ENCODE measurements at places on chromosomes 6 and 20.

GRCh38 chr6:139903411-139904157, 529.1 kb upstream of the CITED2 start:
- no peak for DNase-seq

- DNase-seq = no peak
These were observed 15.3 kb downstream of the PCIF1 start for GRCh38 chr20:45949542-45950329.

DNA sequence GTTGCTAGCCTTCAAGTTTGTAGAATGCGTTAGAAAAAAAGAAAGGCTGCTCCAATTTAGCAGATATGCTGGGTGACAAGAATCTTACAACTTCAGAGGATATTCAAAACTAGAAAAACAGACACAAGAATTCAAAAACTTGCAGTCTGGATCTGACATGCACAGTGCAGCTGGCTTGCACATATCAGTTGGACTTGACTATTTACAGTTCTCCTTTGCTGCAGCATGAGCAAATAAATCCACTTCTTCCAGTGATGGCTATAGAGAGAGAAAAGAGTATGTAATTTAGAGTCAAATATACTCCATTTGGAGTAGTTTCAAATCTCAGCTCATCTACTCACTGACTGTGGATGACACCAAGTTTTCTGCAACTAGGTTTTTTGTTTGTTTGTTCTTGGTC, 247.0 kb downstream of the RIMS1 start:
- no peak for DNase-seq

GRCh38 chr6:103001724-103002123, 1608.2 kb downstream of the GRIK2 start:
- DNase-seq = no peak

DNA sequence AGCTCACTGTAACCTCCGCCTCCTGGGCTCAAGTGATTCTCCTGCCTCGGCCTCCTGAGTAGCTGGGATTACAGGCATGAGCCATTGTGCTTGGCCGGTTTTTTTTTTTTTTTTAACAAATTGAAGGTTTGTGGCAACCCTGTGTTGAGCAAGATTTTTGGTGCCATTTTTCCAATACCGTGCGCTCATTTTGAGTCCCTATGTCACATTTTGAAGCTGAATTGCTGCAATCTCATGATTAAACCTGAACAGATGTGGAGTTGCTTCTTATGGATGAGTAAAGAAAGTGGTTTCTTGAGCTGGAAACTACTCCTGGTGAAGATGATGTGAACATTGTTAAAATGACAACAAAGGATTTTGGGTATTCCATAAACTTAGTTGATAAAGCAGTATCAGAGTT, 16.6 kb downstream of the SASH1 start:
- DNase-seq = no peak

DNA sequence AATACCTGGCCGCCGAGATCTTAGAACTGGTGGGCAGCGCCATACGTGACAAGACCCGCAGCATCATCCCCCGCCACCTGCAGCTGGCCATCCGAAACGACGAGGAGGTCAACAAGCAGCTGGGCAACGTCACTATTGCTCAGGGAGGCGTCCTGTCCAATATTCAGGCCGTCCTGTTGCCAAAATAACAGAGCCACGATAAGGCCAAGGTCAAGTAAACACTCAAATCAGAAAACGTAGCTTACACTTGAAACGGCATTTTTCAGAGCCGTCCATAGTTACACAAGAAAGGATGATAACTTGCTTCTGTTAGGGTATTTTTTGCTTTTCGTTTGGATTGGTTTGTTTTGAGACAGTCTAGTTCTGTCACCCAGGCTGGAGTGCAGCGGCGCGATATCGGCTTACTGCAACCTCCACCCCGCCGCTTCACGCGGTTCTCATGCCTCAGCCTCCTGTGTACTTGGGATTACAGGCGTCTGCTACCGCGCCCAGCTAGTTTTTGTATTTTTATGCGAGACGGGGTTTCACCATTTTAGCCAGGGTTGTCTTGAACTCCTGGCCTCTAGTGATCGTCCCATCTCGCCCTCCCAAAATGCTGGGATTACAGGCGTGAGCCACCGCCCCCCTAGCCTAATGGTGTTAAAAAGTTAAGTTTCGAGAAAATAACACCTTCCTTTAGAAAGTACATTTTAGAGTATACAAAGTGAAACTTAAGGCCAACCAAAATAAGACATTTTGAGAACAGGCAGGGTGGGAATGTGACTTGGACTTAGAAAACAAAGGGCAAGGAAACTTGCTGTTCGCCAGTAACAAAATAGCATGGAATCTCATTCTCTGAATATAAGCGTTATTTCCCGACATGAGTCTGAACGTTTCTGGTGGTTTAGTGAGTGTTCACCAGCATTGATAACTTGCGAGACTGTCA, 42.8 kb upstream of the HFE start:
- DNase-seq = peak; percentile 62

DNA sequence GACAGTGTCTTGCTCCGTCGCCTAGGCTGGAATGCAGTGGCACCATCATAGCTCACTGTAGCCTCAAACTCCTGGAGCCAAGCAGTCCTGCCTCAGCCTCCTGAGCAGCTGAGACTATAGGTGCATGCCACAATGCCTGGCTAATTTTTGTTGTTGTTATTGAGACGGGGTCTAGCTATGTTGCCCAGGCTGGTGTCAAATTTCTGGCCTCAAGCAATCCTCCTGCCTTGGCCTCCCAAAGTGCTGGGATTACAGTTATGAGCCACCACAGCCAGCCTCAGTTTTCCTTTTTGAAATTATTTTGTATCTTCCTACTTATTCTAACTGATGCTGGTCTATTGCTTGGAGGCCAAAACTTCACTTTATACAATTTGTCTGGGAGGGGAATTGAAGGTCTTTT, 436.1 kb downstream of the UTRN start:
- DNase-seq = no peak

DNA sequence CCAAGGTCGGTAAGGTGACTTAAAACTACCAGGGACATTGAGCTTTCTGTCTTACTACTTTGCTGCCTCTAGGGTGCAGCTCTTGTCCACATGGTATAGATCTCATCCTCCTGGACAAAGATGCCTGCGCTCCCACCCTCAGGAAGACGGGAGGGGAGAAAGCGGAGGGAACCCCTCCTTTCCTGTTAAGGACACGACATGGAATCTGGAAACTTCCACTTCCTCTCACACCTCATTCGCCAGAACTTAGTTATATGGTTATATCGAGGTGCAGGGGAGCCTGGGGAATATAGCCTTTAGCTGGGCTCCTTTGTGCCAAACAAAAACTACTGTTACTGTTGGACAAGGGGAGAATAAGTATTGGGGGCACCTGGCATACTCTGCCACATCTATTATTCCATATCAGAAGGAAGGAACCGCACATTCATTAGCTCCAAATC, 224.3 kb upstream of the TSHZ2 start:
- no peak for DNase-seq

- no peak for DNase-seq
These were observed 1.2 kb upstream of the ZSCAN31 start for GRCh38 chr6:28337121-28337520.

- peak; percentile 22 for DNase-seq
These were observed 507 bp upstream of the VGLL2 start for GRCh38 chr6:117264692-117265409.

DNA sequence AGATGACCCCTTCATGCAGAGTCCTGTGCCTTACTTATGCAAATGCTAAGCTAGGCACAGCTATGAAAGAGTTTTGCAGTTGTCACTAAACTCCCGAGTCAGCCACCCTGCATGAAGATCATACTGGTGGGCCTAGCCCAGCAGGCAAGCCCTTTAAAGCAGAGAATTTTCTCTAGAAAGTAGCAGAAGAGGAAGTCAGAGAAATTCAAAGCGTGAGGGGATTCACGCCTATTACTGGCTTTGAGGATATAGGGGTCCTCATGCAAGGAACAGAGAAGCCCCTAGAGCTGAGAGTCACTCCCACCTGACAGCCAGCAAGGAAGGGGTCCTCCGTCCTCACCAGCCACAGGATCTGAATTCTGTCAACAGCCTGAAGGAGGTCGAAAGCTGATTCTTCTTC, 54.6 kb downstream of the MYB start:
- DNase-seq = no peak

GRCh38 chr6:105318660-105319059, 84.2 kb downstream of the PREP start:
- no peak for DNase-seq

DNA sequence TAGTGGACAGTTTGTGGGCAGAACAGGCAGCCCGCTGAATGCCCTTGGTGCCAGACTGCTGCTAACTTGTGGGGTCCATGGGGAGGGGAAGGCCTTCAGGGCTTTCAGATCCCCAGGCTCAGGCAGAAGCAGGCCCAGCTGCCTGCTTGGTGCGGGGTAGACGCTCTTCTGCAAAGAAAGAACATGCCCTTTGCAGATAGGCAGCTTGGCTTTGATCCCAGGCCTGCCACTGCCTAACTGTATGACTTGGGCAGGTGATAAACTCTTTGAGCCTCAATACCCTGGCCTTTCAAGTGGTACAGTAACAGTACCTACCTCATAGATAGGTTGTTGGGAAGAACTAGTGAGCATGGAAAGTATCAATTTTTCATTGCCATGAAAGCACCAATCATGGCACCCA, 28.4 kb downstream of the CHMP4B start:
- DNase-seq = no peak

GRCh38 chr6:80142586-80142985, 36.1 kb downstream of the BCKDHB start:
- no peak for DNase-seq

DNA sequence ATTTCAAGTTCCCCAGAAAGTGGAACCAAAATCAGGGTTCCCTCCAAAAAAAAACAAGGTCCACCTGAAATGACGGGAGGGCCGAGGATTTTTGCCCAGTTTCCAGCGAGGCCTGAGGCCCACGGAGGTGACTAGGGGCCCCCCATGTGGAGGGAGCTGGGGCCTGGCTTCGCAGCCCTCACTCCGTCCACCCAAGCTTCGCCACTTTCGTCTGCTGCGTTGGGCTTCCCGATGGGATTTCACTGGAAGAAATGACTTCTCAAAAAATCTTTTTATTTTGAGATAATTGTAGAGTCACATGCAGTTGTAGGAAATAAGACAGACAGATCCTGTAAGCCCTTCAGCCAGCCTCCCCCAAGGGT, 208.3 kb downstream of the TAF4 start:
- DNase-seq = no peak

GRCh38 chr20:8196096-8196495, 64.0 kb downstream of the PLCB1 start:
- DNase-seq = no peak

DNA sequence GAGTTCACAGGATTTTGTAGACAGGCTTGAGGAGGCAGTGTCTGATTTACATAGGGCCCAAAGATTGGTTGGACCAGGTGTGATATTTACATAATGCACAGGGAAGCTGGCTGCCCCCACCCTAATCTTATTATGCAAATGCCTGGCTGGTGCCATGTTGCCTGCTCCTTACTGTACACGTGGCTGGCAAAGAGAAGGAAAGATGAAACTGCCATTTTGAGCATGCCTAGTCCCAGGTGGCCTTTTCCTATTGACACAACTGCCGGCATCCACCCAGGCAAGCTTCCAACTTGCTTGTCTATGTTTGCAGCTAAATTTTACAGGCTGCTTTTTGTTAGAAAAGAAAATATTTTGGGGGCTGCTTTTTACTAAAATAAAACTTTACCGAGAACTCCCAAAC, 174.6 kb downstream of the LMBRD1 start:
- DNase-seq = no peak

DNA sequence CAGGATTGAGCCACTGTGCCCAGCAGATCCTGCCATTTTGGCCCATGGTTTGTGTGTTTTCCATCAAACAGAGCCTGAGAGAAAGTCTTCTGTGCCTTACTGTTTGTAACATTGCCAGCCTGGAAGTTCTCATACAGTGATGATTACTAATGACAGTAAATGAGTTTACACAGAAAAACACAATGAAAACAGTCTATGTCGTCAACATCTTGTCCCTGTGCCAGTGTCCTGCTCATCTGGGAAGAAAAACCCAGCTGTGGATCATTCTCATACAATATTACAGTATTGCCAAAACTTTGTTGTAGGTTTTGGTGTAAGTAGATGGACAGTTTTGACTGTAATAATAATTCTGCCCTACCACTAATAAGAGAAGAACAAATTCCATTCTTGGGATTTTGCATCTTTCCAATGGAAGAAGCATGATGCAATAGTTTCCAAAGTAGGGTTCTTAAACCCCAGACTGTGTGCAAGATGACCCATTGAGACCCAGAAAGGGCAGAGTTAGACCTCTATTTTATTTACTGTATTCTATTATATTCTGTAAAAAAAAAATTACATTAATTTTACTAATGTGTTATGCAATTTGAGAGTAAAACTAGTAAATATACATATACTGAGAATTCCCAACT, 135.0 kb upstream of the JARID2 start:
- DNase-seq = no peak

- no peak for DNase-seq
These were observed 387.8 kb upstream of the RUNX2 start for GRCh38 chr6:44940367-44940766.

GRCh38 chr6:47626782-47627181, 71.6 kb upstream of the ADGRF4 start:
- DNase-seq = no peak

DNA sequence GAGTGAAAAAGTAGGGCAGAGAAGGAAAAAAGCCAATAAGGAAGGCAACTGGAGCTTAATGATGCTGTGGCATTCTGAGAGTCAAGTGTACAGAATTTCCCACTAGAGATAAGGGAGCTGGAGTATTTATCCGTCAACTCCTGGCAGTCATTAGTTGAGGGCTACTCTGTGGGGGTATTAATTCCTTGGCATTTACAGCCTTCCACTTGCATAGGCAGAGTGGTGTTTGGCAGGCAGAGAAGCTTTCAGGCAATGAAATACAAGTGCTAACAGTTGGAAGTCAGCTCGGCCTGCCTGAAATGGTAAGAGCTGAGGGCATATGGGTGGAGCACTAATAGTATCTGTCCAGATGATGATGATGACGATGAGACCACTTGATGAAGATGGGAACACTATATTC, 207.3 kb upstream of the FLRT3 start:
- no peak for DNase-seq

DNA sequence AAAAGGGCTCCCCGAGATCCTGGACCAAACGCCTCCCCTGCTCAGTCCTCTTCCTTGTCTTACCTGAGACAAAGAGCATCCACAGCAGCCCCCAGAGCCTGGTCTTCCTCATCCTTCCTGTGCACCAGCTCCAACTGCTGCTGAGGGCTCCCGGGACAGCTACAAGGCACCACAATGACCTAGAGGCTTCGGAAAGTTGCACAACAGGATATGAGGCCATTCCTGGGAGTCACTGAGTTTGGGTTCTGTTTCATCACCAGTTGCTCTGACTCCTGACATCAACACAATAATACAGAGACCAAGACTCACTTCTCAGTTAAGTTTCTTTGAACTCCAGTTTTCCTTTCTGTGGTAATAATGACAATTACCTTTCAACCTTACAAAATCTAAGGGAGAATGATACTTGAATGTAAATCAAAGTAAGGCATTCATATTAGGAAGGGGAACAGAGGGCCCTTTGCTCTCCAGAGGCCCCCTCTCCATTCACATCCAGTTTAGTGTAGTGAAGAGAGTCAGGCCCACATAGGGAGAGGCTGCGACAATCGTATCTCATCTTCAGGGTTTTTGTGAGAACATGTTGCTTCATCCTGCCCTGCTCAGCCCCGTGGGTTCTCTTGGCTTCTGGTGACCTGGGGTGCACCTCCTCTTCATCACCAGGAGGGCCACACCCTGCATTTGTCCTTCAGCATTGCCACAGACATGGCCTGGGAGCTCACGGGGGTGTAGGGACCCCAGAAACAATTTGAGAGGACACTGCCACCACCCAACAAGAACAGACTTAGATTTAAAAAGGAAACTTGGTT, at the start of gene TREM1:
TSS of gene TREM1 (minus strand) at position 139 of the 803 bp plus-strand sequence. CDS start at position 112, 27 bp downstream.
- DNase-seq = no peak

All from stimulated activated CD4-positive, alpha-beta T cell treated with anti-CD3 and anti-CD28 coated beads, Interleukin-15, amount 100 ng/mL, for 24 hours (primary cell).